Upper lobe of left lung (tissue), 6 donors: ENCODE measurements at places on chromosomes 13 and 19. TPM values are rescaled to one million over a fixed set of nuclear protein-coding genes. Genes with fewer than 3 reads are reported as not detected.

- DNase-seq, result peak; percentile 88
- H3K4me3 ChIP-seq, result peak overlapping the region; percentile 90
- H3K36me3 ChIP-seq, result peaks cover 10% of the 10 kb centered on the region
These were observed 949 bp downstream of the RAB3A start for GRCh38 chr19:18202778-18203407.

The PTGIR gene
- total RNA-seq, result 7.8 TPM

DNA sequence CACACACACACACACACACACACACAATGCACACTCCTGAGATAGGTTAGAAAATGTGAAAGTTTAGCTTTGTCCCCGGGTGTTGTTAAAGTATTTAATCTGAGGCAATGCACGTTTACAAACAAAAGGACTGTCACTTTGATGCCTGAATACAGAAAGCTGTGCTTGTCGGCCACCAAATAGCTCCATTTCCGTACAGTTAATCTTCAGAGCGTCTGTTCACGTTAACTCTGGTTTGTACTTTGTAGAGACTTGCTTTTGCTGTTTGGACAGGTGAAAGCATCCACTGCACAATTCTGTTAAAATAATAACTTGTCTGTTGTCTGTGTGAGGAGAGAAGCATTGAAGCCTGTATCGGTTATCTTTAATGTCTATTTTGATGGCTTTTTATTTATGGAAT is 267.8 kb downstream of the FGF9 start:
- no peaks in the 10 kb centered on the region for H3K27me3 ChIP-seq
- H3K4me1 ChIP-seq, result no peaks in the 10 kb centered on the region
- no peaks in the 10 kb centered on the region for H3K36me3 ChIP-seq
- no peak for DNase-seq
- H3K4me3 ChIP-seq, result no peak overlapping the region
- no peak overlapping the region for H3K27ac ChIP-seq

The ARL11 gene
- total RNA-seq, result 1.7 TPM

The CCL25 gene
- total RNA-seq, result not detected

The RNF17 gene
- not detected for total RNA-seq

The SERPINE3 gene
- total RNA-seq, result not detected

- H3K27ac ChIP-seq, result no peak overlapping the region
- H3K27me3 ChIP-seq, result no peaks in the 10 kb centered on the region
- no peaks in the 10 kb centered on the region for H3K4me1 ChIP-seq
- no peaks in the 10 kb centered on the region for H3K36me3 ChIP-seq
- DNase-seq, result no peak
- no peak overlapping the region for H3K4me3 ChIP-seq
These were observed 51.6 kb upstream of the POMP start for GRCh38 chr13:28607187-28607955.

GRCh38 chr19:17329366-17330261 is 5.0 kb downstream of the ANO8 start:
- H3K27me3 ChIP-seq, result no peaks in the 10 kb centered on the region
- no peak for DNase-seq
- no peaks in the 10 kb centered on the region for H3K36me3 ChIP-seq
- H3K27ac ChIP-seq, result no peak overlapping the region

The DNASE2 gene
- 49.6 TPM for total RNA-seq

DNA sequence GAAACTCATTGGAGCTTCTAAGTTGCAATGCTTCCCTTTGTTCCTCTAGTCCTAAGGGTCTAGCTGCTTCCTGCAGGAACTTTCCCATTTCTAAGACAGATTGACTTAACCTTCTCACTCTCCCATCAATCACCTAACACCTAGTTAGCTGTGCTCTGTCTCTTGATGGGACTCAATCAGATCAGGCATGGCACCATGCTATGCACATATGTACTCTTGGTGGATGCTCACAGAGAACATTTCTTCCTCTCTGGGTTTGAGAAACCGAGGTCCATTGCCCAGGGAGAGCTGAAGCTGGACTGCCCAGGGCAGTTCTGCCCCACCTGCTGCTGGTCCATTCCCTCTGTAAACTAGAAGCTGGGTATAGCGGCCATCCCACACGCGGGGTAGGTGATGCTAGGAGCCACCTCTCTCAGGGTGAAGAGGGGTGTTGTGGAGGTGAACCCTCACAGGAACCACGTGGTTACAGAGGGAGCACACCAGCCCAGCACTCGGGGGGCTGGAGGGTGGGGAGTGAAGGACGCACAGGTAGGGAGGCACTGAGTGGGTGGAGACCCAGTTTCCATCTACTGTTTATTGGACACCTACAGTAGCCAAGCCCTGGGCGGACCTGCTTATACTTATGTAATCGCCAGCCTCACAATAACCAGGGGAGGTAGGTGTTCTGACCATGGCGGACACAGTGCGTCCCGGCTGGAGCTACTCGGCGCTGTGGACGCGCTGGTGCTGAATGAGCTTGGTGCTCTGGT is 3.1 kb upstream of the UBE2M start:
- no peak for DNase-seq
- H3K4me3 ChIP-seq, result peak overlapping the region; percentile 51
- peak overlapping the region; percentile 34 for H3K27ac ChIP-seq
- peaks cover 4% of the 10 kb centered on the region for H3K36me3 ChIP-seq
- peaks cover 40% of the 10 kb centered on the region for H3K4me1 ChIP-seq
- peaks cover 10% of the 10 kb centered on the region for H3K27me3 ChIP-seq

GRCh38 chr19:12481781-12482508 is 2.7 kb downstream of the ZNF709 start:
- no peak overlapping the region for H3K27ac ChIP-seq
- H3K4me3 ChIP-seq, result no peak overlapping the region
- peaks cover 11% of the 10 kb centered on the region for H3K4me1 ChIP-seq
- no peaks in the 10 kb centered on the region for H3K27me3 ChIP-seq

DNA sequence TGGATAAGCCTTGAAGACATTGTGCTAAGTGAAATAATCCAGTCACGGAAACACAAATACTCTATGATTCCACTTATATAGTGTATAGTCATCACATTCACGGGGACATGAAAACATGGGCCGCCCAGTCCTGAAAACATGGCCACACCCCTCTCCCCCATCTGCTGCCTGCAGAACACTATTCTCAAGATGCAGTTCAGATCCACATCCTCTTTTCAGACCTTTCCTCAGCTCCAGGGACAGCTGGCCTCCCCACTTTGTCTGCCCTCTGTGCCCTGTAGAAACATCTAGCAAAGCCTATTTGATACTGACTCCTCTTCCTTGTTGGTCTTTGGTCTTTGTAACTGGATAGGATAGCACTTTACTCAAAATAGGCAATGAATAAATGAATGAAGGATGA is 8.3 kb downstream of the RFX2 start:
- peak overlapping the region; percentile 70 for H3K27ac ChIP-seq
- H3K36me3 ChIP-seq, result no peaks in the 10 kb centered on the region
- no peaks in the 10 kb centered on the region for H3K27me3 ChIP-seq
- H3K4me3 ChIP-seq, result no peak overlapping the region
- no peak for DNase-seq

The TGFBR3L gene
- total RNA-seq, result not detected

DNA sequence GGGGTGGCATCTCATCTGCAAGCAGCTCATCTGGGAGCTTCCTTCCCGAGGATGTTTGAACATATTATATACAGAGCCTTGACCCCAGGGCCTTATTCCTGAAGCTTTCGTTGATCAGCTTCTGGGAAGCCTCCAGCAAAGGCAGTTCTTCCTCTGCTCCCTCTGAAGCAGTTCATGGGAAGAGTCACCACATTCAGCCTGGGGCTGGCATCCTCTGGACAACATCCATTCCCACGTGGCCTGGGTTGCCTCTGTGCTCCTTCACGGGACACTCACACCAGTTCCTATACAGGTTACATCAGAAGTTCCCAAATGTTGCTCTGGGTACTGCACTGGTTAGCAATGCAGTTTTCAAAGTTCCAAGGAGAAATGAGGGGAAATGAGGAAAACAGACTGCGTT is 29.6 kb downstream of the COL4A2 start:
- no peaks in the 10 kb centered on the region for H3K36me3 ChIP-seq
- no peak for DNase-seq

DNA sequence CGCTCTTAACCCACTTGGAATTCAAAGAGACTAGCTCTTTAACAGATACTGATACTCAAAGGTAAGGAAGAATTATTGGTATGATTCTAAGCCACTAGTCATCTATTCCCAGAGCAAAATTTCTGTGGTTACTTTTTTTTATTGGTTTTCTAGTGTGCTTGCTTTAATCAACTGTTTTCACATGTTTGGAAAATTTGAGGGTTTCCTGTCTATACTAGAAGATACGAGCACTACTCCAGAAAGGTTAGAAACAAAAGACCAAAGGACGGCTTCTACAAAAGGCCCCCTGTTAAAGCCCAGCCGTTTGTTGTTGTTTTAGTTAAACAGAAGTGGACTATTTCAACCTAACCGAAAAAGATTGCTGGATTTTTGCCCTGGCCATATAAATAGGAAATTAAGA is 18.5 kb upstream of the LPAR6 start:
- H3K36me3 ChIP-seq, result no peaks in the 10 kb centered on the region
- peaks cover 23% of the 10 kb centered on the region for H3K4me1 ChIP-seq
- no peak for DNase-seq
- H3K27me3 ChIP-seq, result no peaks in the 10 kb centered on the region
